ENCODE measurements at places on chromosomes 6 and 20.

DNA sequence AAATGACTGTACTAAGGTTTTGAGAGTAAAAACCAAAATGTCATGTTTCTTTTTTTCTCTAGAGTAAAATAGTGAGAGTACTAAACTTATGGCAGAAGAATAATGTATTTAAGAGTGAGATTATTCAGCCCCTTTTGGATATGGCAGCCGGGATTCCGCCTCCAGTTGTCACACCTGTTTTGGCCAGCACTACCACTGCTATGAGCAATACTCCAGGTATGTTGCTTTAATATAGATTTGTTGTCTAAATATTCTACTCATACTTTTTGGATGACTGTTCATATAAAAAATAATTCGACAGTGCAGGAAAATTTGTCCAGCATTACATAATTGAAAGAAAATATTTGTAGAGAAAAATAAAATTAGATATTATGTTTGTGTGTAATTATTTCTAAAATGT lies 59.5 kb downstream of the SCAF8 start:
- DNase-seq = no peak
- H3K27ac ChIP-seq = no peak overlapping the region
- H3K36me3 ChIP-seq = peaks cover 34% of the 10 kb centered on the region
- no peaks in the 10 kb centered on the region for H3K27me3 ChIP-seq

- no peak overlapping the region for H3K27ac ChIP-seq
- H3K4me1 ChIP-seq = no peaks in the 10 kb centered on the region
- H3K4me3 ChIP-seq = no peak overlapping the region
- no peaks in the 10 kb centered on the region for H3K36me3 ChIP-seq
Measured at GRCh38 chr6:132188556-132189264, 212.6 kb downstream of the MOXD1 start.

DNA sequence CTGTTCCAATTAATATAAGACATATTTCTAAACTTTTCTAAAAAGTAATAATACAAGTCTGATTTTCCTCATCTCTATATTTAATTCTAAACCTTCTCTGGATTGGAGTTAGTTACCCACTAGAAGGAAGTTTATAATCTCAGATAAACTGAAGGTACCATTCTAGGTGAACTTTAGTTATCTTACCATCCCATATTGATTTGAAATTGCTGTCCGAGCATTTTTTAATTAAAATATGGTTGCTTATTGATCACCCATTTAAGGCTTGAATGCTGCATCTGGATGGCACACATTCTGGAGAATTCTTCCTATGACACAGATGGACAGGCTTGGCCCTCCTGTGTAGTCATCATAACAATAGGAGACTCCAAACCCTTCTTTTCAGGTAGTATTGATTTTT lies 8.0 kb downstream of the RNF182 start:
- peaks cover 4% of the 10 kb centered on the region for H3K27me3 ChIP-seq
- no peaks in the 10 kb centered on the region for H3K4me1 ChIP-seq
- no peaks in the 10 kb centered on the region for H3K36me3 ChIP-seq
- no peak overlapping the region for H3K27ac ChIP-seq
- no peak overlapping the region for H3K4me3 ChIP-seq
- DNase-seq = no peak

GRCh38 chr6:100065348-100065747 lies 71.3 kb upstream of the MCHR2 start:
- no peak overlapping the region for H3K4me3 ChIP-seq
- H3K27ac ChIP-seq = no peak overlapping the region
- H3K27me3 ChIP-seq = no peaks in the 10 kb centered on the region
- no peak for DNase-seq

DNA sequence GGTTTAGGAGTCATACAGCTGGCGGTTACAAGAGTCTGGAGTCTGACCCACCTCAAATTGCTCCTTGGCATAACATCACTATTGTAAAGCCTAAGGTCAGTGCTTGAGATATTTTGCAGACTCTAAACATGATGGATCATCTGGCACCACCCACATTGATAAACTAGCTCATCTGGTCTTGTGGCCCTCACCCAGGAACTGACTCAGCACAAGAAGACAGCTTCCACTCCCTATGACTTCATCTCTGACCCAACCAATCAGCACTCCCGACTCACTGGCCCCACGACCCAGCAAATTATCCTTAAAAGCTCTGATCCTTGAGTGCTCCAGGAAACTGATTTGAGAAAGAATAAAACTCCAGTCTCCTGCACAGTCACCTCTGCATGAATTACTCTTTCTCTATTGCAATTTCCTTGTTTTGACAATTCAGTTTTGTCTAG lies 115.9 kb downstream of the CD24 start:
- no peak for DNase-seq
- H3K36me3 ChIP-seq = no peaks in the 10 kb centered on the region
- H3K4me1 ChIP-seq = no peaks in the 10 kb centered on the region
- H3K4me3 ChIP-seq = no peak overlapping the region

DNA sequence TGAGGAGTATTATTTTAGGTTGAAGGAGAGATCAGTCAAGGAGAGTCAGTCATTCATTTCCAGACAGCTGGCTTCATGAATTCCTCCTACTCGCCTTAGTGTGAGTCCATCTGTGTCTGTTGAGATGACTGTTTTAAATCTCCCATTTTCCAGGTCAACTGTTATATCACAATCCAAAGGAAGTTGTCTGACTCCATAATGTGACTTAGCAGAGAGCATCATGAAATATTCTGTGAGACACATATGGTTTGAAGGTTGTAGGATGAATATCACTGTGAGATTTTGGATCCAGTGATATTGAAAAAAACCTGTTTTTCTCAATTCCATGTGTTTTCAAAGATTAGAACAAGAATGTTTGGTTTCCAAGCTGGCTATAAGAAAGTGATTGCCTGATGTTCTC lies 530.2 kb upstream of the MAN1A1 start:
- H3K4me1 ChIP-seq = no peaks in the 10 kb centered on the region
- no peak overlapping the region for H3K27ac ChIP-seq
- no peaks in the 10 kb centered on the region for H3K36me3 ChIP-seq
- H3K4me3 ChIP-seq = no peak overlapping the region

GRCh38 chr20:56371977-56372376 lies 13.2 kb downstream of the FAM210B start:
- H3K27me3 ChIP-seq = no peaks in the 10 kb centered on the region
- no peak overlapping the region for H3K4me3 ChIP-seq
- H3K36me3 ChIP-seq = peaks cover 40% of the 10 kb centered on the region
- no peak overlapping the region for H3K27ac ChIP-seq

- no peaks in the 10 kb centered on the region for H3K4me1 ChIP-seq
- H3K4me3 ChIP-seq = no peak overlapping the region
- H3K36me3 ChIP-seq = no peaks in the 10 kb centered on the region
- DNase-seq = no peak
- H3K27ac ChIP-seq = no peak overlapping the region
Measured at GRCh38 chr6:112269114-112269513, 14.7 kb upstream of the LAMA4 start.

GRCh38 chr6:150788089-150788488 lies 77.4 kb upstream of the MTHFD1L start:
- no peak for DNase-seq
- no peak overlapping the region for H3K4me3 ChIP-seq
- H3K27me3 ChIP-seq = no peaks in the 10 kb centered on the region
- no peak overlapping the region for H3K27ac ChIP-seq
- H3K4me1 ChIP-seq = no peaks in the 10 kb centered on the region

Measured in large intestine (tissue), 12 donors.